Right kidney (tissue), 9 donors: ENCODE measurements at places on chromosomes 4 and X.

- DNase-seq, result no peak
Measured at GRCh38 chr4:152050106-152050505, 289.3 kb upstream of the GATB start.

- no peak for DNase-seq
Measured at GRCh38 chr4:114091546-114091945, 112.1 kb upstream of the ARSJ start.

DNA sequence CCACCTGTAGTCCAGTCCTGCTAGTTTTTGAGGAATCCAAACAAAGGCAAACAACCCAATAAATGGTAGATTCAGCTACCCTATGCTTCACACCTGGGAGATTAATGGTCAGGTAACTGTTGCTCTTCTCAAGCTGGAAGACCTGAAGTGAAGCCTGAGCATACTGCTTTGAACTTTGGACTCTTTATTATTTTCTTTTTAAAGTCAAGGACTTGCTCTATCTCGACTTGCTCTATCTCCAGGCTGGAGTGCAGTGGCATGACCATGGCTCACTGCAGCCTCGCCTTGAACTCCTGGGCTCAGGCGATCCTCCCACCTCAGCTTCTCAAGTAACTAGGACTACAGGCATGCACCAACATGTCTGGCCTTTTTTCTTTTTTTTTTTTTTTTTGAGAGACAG, 14.7 kb upstream of the KLHL13 start:
- no peak for DNase-seq

GRCh38 chr4:156638925-156639605, 332.5 kb downstream of the PDGFC start:
- DNase-seq, result no peak

DNA sequence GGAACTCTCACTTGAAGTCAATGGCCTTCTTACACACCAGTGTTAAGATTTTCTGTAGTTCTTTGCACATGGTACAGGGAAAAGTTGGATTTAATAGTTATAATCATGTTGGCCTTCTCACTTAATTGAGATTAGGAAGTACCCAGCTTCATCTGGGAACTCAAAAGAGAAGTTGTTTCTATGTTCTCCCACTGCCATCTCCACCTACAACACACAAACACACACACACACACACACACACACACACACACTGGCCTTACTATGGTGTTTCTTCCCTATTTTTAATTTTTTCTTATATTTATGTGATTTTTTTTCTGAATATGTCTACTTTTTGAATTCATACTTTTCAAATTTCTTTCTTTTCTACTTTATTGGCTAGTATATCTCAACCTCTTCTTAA, 10.0 kb upstream of the CHIC2 start:
- DNase-seq, result no peak

GRCh38 chr4:72286910-72287309, 255.1 kb downstream of the NPFFR2 start:
- no peak for DNase-seq

- no peak for DNase-seq
Measured at GRCh38 chr4:139562067-139562684, 6.2 kb upstream of the SETD7 start.

DNA sequence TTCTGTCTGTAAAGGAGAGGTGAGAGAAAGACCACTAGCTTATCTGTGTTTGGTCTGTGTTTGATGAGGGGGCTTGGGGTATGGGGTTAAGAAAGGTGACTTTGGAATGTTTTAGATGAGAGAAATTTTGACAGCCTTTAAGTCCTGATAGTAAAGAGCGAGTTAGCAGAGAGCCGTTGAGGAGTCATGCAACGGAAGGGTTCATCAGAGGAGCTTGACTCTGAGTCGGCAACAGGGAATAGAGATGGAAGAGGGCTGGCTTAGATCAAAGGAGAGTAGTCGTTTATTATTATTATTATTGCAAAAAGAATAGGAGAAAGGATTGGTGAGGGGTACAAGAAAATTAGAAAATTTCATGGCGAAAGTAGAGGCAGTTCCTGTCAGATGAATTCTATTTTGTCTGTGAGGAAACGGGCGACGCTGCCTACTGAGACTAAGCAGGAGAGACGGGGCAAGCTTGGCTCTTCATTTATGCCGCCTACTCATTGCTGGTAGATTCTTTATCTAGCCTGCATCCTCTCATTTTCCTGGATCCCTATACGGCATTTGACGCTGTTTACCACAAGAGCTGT, 473 bp upstream of the VAMP7 start:
- DNase-seq, result peak; percentile 66

GRCh38 chr4:167136270-167136669, 98.0 kb downstream of the SPOCK3 start:
- DNase-seq, result no peak
